Aortic smooth muscle cell (primary cell): ENCODE measurements at places on chromosomes 1 and 21. TPM values are rescaled to one million over a fixed set of nuclear protein-coding genes. Genes with fewer than 3 reads are reported as not detected.

Gene MASP2
- total RNA-seq: under 0.01 and 0.06 TPM in 2 replicates

Gene IQGAP3
- 18.8 and 25.0 TPM in 2 replicates for total RNA-seq

Gene LCE1B
- not detected in 2 replicates for total RNA-seq

Gene PGBD2
- 4.0 and 4.5 TPM in 2 replicates for total RNA-seq

Gene MTFR1L
- total RNA-seq: 31.3 and 33.9 TPM in 2 replicates

Gene KRTAP21-2
- total RNA-seq: not detected in 2 replicates

Gene CYP4A22
- not detected in 2 replicates for total RNA-seq

Gene SH3D21
- total RNA-seq: 1.3 and 1.7 TPM in 2 replicates

Gene SCNM1
- total RNA-seq: 33.3 and 33.8 TPM in 2 replicates

Gene S100A14
- 0.25 and 0.26 TPM in 2 replicates for total RNA-seq

Gene LGR6
- not detected in 2 replicates for total RNA-seq

Gene TBX19
- 0.53 and 0.75 TPM in 2 replicates for total RNA-seq

Gene OR2G2
- total RNA-seq: not detected in 2 replicates

Gene DUSP12
- total RNA-seq: 31.1 and 32.4 TPM in 2 replicates

Gene FCGR3B
- 0.26 TPM in 1 of 2 replicates, not detected in the other for total RNA-seq

Gene ADAM30
- not detected in 2 replicates for total RNA-seq

Gene KIF2C
- total RNA-seq: 15.3 and 27.3 TPM in 2 replicates

Gene BNIPL
- total RNA-seq: 0.25 and 0.40 TPM in 2 replicates

Gene SUSD4
- not detected in 2 replicates for total RNA-seq

Gene ATAD3C
- total RNA-seq: 0.56 and 0.66 TPM in 2 replicates

Gene PPIAL4G
- 0.06 TPM in 1 of 2 replicates, not detected in the other for total RNA-seq

Gene HHIPL2
- 0.19 and 0.53 TPM in 2 replicates for total RNA-seq

Gene ZNF669
- total RNA-seq: 6.3 and 6.8 TPM in 2 replicates

Gene C1orf94
- total RNA-seq: under 0.01 and 0.06 TPM in 2 replicates

Gene TSSK3
- total RNA-seq: 0.40 and 1.7 TPM in 2 replicates

Gene OR2L13
- total RNA-seq: not detected in 2 replicates

Gene BACE2
- 105 and 135 TPM in 2 replicates for total RNA-seq

Gene SUMO3
- 86.3 and 90.5 TPM in 2 replicates for total RNA-seq
